ENCODE measurements at places on chromosomes 5 and 9.

GRCh38 chr5:154486427-154486866, 8.4 kb upstream of the HAND1 start:
- no peak for DNase-seq

DNA sequence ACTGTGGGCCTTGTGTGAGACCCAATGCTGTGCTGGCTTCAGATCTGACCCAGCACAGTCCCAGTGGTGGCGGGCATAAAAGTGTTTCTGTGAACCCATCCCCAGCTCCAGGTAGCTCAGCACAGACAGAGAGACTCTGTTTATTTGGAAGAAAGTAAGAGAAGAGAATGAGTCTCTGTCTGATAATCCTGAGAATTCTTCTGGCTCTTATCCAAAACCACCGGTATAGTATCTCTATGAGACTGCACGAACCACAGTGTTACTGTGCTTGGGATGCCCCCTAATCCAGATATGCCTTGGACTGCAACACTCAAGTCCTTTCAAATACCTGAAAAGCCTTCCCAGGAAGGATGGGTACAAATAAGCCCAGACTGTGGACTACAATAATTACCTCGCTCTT, 1660.8 kb upstream of the ACO1 start:
- DNase-seq = no peak

- DNase-seq = no peak
Observed at GRCh38 chr5:102600964-102601363, 102.2 kb upstream of the SLCO6A1 start.

DNA sequence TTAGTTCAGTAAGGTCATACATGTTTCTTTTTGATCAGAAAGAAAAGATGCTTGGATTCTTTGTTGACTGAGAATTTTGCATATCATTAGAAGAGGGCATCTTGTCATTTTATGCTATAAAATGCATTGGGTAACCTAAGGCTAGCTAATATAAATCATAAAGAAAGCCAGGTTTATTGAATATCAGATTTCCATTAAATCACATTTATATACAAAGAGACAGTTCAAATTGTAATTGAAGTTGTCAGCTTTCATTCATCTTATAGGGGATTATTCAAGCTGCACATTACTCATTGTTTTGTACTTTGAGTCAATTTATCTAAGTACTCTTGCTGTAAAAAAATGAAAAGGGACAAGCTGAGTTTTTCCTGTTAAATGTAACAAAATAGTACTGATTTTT, 259.1 kb upstream of the CDH12 start:
- no peak for DNase-seq

DNA sequence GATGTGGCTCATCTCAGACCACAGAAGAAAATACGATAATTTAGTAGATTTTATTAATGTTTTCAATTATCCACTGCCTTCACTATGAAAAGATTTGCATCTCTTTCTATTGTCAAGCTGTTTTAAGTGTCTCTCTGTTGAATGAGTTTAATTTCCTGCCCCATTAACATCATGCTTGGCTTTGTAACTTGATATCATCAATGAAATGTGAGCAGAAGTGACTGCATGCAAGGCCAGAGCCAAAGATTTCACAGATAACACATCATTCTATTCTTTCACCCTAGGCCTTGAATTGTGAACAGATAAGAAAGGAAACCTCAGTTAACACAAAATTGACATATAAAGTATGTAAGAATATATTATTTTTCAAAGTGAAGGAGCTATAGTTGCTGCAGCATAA, 986.4 kb upstream of the CDH18 start:
- no peak for DNase-seq

Measured in hypothalamus (tissue), 51 donors.